ENCODE measurements at places on chromosomes 1 and 21.

GRCh38 chr1:14923727-14924452 lies 229.7 kb upstream of the TMEM51 start:
- no peak for DNase-seq

DNA sequence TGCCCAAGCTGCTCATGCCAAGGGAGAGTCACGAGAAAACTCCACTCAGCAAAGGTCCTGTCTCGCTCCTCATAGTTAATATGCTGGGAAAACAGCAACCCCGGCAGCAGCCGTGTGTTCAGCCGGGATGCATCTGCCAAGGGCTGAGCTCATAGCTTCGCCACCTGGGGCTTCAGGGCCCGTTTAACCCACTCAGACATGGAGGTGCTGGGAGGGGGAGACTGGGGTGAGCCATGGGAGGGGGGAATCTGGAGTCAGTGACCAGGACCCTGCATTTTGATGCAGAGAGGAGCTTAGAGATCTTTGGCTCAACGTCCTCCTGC lies 283.4 kb downstream of the PTPRU start:
- peak; percentile 82 for DNase-seq

- DNase-seq = no peak
These were observed 34.9 kb upstream of the F13B start for GRCh38 chr1:197101978-197102377.

GRCh38 chr1:15214527-15214926 lies 32.5 kb upstream of the FHAD1 start:
- DNase-seq = no peak

DNA sequence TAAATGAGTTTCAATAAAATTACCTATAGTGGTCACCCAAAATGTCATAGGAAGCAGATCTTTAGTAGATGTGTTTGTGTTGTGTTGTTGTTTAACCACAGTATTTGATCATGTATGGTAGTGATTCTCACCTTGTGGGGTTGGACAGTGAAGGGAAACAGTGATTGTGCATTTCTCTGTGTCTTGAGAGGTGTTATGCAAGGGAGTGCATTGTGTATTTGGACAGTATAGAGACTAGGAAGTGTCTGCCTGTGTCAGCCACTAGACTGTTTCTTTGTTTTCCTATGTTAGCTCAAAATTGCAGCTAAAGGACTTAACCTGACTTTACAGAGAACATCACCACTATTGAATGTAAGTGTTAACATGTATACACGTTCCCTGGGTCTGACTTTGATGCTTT lies 6.0 kb downstream of the RGS2 start:
- DNase-seq = no peak

- DNase-seq = no peak
These were observed 33.8 kb downstream of the STIL start for GRCh38 chr1:47280142-47280541.

- DNase-seq = no peak
These were observed 44.4 kb downstream of the RPS6KC1 start for GRCh38 chr1:213095467-213095866.

DNA sequence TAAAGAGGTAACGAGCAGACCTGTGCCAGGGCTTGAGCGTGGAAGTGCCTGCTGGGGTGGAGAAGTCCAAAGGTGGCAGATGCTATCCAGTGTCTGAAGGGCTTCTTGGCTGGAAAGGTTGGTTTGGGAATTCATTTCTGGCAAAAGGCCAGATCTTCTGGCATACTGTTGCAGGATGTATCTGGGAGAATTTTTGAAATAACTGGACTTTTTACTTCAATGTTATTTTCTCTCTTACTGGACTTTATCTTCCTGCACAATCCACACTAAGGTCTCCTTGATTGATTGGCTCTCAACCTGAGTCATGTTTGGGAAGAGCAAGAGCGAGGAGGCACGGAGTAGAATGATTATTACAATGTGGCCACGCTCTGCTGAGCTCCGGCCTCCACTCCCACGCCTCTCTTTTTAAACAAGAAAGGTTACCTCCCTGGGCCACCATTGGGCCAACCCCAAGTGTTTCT lies 278.4 kb downstream of the TM2D1 start:
- no peak for DNase-seq

DNA sequence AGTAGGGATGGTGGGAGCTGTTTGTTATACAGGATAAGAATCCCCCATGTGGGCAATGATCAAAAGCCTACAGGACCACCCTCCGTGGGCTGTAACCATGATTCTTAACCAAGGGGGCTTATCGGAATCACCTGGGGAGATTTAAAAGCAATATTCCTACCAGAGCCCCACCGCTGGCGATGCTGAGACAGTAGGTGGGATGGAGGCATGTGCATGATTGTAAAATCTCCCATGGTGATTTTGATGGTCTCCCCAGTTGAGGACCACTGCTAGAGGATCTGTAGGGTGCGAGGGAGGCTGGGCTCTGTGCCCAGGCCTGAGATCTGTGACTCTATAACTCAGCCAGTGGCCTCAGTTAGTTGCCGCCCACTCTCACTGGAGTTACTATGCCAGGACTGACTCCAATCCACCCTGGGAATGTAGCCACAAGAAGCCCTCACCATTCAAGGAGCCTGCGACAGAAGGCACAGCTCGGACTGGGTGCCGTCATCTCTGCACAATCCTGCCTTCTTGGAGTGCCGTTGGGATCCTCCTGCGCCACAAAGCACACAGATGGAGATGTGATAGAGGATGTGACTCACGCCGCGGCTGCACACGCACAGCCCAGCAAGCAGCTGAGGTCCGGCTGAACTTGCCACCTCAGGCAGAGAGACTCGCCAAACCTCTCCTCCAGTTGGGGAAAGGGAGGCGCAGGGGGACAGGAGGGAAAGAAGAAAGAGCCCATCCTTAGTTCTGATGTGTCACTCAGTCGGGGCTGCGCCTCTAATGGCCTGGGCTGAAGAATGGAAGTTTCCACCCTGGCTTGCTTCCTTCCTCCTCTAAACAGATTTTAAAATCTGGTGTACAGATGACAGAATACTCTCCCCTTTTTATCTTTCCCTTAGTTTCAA lies 26.5 kb downstream of the AKNAD1 start:
- DNase-seq = peak; percentile 59

- no peak for DNase-seq
These were observed 56.7 kb downstream of the LRRN2 start for GRCh38 chr1:204628868-204629267.

DNA sequence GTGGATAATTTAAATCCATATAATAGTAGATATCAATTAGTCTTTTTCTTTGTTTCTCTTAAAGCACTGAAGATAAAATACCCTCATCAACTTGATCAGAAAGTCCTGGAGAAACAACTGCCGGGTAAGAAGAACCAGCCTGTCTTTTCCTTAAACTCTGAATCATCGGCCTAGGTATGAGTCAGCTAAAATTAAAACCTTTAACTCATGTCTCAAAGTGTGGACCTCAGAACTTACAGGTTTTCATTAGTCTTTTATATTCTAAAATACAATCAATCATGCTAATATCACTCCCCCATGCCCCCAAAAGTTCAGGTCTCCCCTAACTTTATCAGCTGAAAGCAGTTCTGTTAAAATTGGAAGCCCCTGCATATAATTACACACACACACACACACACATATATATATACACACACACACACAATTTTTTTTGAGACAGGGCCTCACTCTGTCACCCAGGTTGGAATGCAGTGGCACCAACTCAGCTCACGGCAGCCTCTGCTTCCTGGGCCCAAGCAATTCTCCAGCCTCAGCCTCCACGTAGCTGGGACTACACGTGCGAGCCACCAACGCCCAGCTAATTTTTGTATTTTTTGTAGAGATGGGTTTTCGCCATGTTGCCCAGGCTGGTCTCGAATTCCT lies 61.3 kb downstream of the B3GALNT2 start:
- no peak for DNase-seq

DNA sequence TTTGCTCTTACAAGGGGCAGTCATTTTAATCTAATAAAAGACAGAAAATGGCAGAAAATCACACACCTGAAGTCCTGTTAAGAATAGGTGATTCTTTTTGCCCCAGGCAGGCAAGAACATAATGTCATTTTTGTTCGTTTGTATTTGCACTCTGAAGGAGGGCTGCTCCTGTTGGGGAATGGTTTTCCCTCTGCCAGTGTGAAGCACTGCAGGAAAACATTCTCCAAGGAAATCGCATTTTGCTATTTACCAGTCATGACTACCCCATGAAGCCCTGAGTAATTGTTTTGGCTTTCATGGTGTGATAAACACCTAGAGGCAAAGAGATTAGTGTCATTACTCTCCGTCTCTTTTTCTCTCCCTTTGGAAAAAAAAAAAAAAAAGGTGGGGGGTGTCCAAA lies 345.5 kb downstream of the NTNG1 start:
- DNase-seq = no peak

GRCh38 chr1:90476411-90476810 lies 240.7 kb downstream of the BARHL2 start:
- no peak for DNase-seq
